ENCODE measurements at places on chromosomes 5 and 9.

- no peak for DNase-seq
Measured at GRCh38 chr5:108432024-108432423, 50.1 kb upstream of the FBXL17 start.

- DNase-seq = no peak
Measured at GRCh38 chr5:125823572-125823971, 599.6 kb upstream of the GRAMD2B start.

DNA sequence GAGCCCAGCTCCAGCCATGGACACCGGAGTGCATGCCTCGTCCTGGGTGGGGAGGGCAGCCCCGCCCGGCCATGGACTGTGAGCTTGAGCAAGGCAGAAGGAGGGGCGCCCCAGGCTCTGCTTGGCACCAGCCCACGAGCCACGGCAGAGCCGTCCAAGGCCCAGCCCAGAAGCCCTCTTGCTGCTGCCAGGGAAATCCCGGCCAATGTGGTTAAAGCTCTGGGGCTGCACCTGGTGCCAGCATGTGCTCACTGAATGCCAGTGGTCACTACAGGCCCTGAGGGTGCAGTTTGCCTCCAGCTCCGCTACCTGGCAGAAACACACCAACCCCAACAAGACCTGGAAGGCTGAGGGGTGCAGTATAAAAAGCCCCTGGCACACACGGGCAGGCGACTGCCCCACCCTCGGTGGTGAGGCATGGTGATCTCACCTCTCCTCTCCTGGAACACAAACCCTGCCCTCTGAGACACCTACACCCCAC, 11.8 kb downstream of the BRD3 start:
- DNase-seq = peak; percentile 2

- no peak for DNase-seq
Measured at GRCh38 chr5:180127682-180128670, 56.4 kb upstream of the RNF130 start.

DNA sequence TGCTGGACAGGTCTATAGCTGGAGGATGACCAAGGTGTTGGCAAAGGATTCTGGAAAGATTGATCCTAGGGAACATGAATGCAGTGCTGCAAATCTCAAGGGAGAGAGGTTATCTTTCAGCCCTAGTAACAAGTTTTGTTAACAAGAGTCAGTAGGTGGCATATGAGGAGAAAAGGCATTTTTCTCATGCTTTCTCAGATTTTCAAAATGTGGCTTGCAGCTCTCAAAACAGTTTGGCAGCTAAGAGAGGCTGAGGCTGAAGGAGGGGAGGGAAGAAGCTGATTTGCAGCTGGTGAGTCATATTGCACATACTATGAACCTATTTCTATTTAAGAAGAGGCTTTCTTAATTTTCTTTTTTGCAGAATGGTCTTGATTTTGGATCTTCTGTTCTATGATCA, 64.3 kb upstream of the PCA3 start:
- no peak for DNase-seq

- no peak for DNase-seq
Measured at GRCh38 chr5:174790906-174791305, 66.5 kb downstream of the MSX2 start.

GRCh38 chr9:121721770-121722169, 70.3 kb downstream of the DAB2IP start:
- DNase-seq = no peak

GRCh38 chr5:69034898-69035297, 58.9 kb upstream of the SLC30A5 start:
- DNase-seq = no peak

GRCh38 chr5:1495525-1495897, 28.2 kb downstream of the LPCAT1 start:
- no peak for DNase-seq

GRCh38 chr5:170418736-170419135, 29.6 kb upstream of the KCNMB1 start:
- DNase-seq = no peak

DNA sequence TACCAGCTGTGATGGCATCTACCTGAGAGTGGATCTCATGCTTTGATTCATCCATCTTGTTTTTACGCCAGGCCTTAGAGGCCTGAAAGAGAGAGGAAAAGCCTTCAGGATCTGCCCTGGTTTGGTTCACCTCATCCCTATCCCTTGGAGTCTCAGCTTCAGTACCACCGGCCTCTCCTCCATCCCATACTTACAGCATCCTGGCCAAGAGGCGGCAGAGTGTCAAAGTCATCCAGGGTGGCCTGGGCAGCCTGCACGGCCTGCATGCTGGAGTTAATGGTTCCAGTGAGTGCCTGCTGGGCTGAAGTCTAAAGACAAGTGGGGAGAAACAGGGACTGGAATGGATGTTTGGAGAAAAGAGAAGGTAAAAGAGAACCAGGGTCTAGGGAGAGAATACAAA, 12.4 kb downstream of the TLN1 start:
- no peak for DNase-seq
